COLO829 (cell line): ENCODE measurements at places on chromosomes 1 and 21.
A peak's percentile ranks its signal among the peaks of the same experiment; 100 is the strongest.

- DNase-seq = peak; percentile 70
Measured at GRCh38 chr1:211469938-211470529, 21.9 kb downstream of the RD3 start.

GRCh38 chr21:17930093-17930492 lies 110.9 kb upstream of the C21orf91 start:
- DNase-seq = no peak

DNA sequence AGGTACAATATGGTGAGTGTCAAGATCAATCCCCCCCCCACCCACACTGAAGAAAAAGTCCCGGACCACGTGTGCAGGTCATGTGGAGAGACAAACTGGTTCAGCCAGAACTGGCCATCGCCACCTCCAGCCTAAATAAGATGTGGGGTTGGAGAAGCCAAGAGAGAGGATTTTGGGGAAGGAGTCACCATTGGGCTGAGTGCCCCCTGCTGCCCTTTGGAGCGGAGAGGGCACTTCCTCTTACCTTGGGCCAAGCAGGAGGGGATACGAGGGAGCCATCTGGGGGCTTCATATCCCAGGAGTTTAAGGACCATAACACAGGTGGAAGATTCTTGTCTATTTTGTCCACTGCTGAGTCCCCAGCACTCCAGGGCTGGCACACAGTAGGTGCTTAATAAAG lies 2.6 kb upstream of the TNFRSF1B start:
- no peak for DNase-seq

DNA sequence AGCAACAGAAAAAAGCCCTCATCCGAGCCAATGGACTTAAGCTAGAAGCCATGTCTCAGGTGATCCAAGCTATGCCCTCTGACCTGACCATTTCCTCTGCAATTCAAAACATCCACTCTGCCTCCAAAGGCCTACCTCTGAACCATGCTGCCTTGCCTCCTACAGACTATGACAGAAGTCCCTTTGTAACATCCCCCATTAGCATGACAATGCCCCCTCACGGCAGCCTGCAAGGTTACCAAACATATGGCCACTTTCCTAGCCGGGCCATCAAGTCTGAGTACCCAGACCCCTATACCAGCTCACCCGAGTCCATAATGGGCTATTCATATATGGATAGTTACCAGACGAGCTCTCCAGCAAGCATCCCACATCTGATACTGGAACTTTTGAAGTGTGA lies 20.7 kb downstream of the NR5A2 start:
- DNase-seq = no peak

- DNase-seq = no peak
Measured at GRCh38 chr1:76023669-76024435, 50.7 kb upstream of the ST6GALNAC3 start.

DNA sequence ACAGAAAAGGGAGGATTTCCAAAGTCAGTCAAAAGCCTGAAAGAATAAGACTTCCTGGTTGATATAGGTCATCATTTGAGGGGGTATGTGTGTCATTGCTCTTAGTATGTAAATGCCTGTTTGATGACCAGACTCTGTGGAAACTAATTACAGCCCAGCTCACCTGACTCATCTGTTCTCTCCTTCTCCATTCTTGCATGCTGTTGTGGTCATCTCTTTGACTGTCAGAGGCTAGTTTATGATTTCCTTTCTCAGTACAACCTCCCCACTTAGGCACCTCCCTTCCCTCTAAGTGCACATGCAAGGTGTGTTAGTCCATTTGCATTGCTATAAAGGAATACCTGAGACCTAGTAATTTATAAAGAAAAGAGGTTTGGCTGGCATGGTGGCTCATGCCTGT lies 2.4 kb upstream of the C1orf116 start:
- DNase-seq = no peak

DNA sequence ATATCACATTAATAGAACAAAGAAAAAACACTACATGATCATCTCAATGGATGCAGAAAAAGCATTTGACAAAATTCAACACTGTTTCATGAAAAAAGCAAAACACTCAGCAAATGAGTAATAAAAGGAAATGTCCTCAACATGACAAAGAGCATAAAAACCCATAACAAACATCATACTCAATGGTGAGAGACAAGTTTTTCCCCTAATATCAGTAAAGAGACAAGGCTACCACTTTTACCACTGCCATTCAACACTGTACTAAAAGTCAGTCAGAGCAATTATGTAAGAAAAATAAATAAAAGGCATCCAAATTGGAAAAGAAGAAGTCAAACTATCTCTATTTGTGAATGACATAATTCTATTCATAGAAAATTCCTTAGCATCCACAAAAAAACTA lies 64.3 kb downstream of the ZNF644 start:
- no peak for DNase-seq

DNA sequence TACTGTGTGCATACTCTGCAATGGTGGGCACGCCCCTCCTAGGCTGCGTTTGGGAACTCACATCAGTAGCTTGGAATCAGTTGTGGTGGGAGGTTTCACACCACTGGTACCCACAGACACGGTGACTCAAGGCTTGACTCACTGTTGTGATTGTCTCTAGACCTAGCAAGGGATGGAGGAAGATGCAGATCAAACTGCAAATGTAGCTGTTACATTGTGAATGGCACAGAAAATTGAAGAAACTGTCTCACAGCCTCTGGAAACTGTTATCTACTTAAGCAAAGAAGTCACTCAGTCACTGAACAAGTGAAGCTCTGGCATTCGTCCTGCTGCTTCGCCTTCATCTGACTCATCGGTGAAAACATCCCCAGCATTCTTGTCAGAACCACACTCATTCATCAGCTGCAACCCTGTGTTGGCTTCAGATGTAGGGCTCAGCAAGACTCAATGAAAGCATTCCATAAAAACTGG lies 59.5 kb downstream of the POFUT2 start:
- peak; percentile 70 for DNase-seq

DNA sequence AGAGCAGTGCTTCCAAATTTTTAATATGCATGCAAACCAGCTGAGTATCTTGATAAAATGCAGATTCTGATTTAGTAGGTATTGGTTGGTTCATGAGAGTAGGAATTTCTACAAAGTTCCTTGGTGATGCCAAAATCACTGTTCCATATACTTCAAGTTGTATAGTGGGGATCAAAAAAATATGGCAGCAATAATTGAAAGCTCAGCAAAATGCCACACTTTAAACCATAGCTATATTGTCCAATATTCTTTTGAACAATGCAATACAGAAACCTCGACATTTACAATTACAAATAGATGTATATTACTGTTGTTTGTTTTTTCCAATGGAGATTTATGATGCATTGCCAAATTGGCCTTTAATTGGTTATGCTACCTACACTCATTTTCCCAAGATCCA lies 55.7 kb upstream of the NCAM2 start:
- no peak for DNase-seq

GRCh38 chr1:101365878-101366277 lies 129.1 kb downstream of the S1PR1 start:
- DNase-seq = no peak

DNA sequence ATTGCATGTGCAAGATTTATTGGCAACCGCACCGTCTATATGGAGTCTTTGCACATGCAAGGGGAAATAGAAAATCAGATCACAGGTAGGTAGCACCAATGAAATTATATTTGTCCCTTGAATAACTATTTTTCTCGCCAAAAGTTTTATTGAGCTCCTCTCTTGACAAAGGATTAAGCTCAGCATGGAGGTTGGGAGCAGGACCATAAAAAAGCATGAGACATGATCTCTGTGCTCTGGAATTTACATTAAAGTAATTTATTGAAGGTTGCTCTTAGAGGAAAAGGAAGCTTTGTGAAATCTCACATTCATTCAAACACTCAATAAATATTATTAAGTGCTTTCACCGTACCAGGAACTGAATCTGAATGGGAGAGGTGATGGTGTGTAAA lies 66.0 kb upstream of the UBE2U start:
- no peak for DNase-seq

DNA sequence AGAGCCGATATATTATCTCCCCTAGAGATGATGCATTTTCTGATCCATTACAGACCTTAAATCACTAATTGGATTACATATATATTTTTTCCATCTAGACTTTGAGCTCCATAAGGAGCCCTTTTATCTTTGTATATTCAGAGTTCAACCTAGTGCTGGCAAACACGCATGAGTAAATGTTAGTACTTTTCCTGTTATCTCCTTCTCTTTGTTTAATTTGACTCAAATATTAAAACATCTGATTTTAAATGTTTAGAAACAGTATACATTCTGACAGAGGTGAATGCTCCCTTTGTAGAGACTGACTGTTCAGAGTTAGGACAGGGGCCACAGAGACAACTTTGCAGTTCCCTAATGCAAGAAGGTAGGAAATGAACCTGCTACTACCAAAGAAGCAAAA lies 37.1 kb downstream of the EIF2B3 start:
- no peak for DNase-seq

DNA sequence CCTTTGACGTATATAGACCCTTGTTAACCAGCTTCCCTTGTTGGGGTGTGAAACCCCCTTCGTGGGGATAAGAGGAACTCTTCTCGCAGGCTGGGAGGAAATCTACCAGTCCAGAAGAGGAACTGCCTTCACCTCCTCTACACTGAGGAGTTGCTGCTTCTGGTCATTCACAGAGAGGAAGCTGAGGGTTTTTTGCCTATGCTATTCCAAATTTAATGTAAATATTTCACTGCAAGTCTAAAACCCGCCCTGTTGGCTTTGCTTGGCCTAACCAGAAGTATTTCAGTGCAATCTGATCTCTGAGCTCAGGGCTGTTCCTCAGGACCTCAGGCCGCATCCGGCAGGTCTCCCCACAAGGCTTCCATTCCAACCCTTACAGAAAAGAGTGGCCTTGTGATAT lies 150.1 kb downstream of the HIVEP3 start:
- DNase-seq = no peak
